ENCODE measurements at places on chromosomes 11 and 22.
A peak's percentile ranks its signal among the peaks of the same experiment; 100 is the strongest.

DNA sequence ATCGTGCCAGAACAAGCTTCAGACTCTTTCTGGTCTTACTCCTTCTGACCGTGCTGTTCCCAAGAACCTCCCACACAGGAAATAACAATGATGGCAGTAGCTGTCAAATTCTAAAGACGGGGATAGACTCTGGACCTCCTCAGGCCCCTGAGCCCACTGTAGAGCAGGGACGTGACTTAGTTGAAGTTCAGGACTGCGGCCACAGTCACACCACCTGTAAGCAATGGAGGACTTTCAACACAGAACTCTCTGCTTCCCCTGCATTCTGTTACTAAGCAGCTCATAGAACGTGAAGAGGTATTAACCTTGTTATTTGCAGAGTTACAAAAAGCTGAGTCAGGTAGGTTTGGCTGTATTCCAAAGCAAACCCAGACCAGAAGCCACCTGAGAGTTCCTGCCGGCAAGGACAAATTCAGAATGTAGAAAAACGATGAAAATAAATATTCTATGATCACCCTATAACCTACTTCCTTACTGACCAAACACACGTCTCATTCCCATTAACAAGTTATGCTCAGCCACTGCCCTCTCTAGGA, 12.7 kb downstream of the TMEM45B start:
- no peak for DNase-seq

DNA sequence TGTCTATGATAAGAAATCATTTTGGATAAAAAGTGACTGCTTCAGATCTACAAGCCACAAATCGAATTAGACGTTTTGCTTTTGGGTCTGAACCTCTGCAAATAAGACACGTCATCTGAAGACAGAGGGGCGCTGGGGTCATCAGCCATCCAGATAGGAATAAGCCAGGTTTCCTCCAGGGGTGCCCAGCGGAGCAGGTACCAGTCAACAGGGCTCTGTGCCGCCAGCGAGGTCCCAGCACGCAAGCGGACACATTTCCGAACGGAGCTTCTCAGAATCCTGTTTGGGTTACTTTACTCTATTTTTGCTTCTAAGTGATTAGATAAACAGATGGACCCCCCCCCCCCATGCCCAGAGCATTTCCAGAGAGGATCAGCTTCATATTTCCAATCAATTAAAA, 873.8 kb downstream of the BRD1 start:
- no peak for DNase-seq

DNA sequence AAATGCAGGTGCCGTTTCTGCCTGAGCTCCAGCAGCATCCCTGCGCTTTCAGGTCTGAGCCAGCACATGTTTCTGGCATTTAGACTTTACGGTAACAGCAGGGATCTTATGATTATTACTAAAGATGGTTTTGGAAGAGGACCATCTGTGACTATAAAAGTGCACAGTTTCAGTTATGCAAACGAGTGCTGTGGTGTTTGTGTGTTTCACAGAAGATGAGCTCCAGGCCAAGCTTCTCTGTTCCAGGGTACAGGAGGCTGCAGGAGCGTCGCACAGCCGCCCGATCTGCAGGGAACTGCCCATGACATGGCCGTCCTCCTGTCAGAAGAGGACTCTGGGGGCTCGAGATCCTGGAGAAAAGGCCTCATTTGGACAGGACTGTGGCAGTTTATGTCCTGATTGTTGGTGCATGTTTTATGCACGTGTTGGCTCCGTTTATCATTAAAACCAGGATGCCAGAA, 297.3 kb downstream of the TBC1D22A start:
- DNase-seq = peak; percentile 73

DNA sequence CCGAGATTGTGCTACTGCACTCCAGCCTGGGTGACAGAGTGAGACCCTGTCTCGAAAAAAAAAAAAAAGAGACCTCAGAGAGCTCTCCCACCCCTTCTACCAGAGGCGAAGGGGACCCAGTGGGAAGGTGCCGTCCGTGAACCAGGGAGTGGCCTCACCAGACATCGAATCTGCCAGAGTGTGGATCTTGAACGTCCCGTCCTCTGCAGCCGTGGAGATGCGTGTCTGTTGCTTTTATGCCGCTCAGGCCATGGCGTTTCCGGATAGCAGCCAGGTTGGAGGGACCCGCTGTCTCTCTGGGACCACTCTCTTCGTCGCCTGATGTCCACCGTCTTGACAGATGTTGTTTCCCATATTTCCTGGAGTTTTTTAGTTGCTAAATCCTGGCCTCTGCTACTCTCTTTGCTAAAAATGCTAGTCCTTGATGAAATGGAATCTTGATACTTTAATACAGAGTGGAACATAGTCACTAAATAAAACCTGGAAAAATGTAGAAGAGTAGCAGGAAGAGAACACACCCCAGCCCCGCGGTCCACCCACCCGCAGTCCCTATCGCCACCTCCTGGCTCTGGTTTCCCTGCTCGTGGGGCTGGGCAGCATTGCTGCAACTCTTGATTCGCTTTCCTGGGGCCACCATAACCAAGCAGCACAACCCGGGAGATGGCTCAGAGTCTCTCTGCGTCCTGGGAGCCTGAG, 12.0 kb upstream of the MUC6 start:
- no peak for DNase-seq

DNA sequence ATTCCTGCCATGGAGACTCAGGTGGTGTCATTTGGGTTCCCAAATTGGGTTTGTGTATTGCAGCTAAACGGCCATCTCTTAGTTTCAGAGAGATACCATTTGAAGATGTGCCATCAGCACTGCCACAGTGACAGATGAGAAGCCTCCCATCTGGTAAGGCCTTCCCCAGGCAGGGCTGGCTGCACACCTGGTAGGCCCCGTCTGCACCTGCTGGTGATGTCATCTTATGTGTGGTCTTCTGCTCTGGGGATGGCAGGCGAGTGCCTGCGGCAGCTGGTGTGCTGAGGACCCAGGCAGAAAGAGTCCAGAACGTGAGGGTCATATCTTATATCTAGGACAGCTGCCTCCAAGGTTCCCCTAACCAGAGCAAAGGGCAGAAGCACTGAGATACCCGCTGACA, 100.6 kb downstream of the CSNK2A3 start:
- no peak for DNase-seq

- DNase-seq = peak; percentile 61
Measured at GRCh38 chr11:20127671-20128527, 32.4 kb downstream of the DBX1 start.

DNA sequence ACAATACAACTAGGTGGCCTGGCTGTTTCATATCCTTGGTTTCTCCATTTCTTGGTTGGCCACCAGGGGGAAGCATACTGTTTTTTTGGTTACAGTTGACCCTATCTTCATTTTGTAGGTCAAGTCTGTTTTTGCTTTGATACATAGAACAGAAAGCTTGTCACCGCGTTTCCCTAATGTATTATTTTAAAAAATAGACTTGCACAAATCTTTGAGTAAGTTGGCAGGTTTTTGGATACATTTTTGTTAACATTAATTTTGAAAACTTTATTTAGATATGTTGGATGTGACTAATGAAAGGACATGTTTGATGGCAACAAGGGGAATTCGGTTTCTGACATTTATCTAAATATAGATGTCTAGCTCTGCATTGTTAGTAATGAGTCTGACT, 3.0 kb downstream of the NCR3LG1 start:
- DNase-seq = peak; percentile 70

- DNase-seq = no peak
Measured at GRCh38 chr22:39091126-39092081, 5.6 kb upstream of the APOBEC3H start.

DNA sequence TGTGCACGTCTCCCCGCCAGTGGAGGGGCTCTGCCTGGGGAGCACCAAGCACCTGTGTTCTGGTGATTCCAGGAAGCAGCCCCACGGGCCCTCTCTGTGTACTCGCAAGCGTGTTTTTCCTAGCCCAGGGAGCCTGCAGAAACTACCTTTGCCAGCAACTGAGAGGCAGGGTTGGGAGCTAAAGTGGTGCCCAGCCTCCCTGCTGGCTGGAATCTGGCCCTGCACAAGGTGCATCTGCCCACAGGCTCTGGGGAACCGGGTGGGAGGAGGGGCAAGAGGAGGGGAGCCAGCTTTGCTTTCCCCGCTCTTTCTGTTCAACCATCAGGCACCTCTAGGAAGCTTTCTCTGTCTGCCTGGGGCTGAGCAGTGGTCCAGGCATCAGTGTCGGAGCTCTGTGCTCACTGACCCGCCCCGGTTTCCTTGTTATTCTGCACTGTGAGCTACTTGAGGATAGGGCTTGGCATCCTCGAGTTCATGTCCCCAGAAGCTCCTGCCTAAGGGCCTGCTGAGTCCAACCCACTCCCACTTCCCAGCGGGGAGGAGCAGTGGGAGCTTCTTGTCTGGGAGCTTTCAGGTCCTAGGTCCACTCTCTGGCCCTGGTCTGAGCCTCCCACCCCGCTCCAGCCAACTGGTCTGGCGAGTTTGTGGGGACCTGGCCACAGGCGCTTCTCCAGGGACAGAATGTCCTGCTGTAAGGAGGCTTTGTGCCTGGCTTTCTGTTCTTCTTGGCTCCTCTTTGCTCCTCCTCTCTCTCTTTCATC, 14.9 kb downstream of the DAGLA start:
- DNase-seq = no peak

GRCh38 chr11:110985547-110985946, 260.0 kb upstream of the POU2AF2 start:
- DNase-seq = no peak
